ENCODE measurements at places on chromosomes 7 and 10.

DNA sequence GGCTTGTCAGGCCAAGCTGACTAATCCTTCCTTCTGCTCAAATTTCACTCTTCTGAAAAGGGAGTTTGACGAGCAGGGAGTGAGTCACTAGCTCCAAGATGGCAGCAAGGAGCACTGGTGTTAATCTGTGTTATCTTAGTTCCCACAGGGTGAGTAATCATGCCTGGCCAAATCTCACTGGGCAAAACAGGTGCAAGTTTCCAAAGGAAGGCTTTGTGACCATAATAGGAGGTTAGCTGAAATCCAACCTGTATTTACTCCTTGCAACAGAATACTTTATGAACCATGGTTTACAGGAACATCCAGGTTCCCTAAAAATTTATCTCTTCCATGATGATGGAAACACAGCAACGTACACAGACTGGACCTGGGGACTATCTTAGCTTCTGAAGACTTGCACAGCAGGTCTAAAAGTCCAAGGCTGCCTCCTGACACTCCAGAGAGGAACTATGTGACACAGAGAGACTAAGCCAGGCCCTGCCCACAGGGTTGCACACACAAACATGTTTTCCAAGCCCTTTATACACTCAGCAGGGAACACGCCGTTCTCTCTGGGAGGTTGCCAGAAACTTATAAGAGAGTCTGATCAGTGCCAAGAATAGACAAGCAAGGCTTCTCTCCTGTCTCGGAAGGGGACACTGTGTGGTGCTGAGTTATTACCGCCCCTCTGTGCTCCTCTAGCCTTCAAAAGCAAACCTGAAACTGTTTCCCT is 46.3 kb downstream of the PDK4 start:
- peak; percentile 13 for DNase-seq

- DNase-seq, result peak; percentile 13
Observed at GRCh38 chr10:94155722-94156271, 162.1 kb downstream of the PLCE1 start.

GRCh38 chr10:3104251-3104918 is 37.0 kb downstream of the PFKP start:
- no peak for DNase-seq

DNA sequence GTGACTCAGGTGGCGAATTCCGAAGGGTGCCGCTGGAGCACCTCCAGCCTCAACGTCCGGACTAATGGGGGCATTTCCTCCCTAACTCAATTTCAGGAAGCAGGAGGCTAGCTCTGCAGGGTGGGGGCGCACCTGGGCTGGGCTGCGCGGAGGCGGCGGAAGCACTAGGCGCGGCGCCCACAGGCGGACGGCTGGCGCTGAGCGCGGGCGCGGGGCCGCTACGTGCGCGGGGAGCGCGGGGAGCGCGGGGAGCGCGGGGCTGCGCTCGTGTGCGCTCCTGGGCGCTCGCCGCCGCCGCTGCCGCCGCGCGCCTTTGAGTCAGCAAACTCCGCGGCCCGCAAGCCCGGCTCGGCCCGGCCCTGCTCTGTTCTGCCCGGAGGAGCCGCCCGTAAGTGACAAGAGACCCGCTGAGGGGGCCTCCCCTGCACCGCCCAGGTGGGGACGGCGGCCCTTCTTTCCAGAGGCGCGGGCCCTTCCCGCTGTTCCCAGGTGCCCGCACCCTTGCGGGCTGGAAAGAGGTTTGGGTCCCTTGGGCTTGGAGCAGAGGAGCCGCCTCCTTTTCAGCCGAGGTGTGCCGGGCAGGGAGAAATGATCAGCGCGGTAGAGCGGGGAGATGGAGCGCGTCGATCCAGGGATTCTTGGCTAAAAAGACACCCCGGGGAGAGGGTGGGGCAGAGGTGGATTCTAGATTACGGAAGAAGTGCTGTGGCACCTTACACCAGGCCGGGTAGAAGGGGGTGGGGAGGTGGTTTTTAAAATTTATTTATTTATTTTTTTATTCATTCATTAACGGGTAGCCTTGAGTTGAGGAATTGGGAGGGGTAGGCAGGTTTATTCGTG is at the start of gene SNX10:
TSS of gene SNX10 (plus strand) at position 164 of the 840 bp plus-strand sequence. CDS start 54,581 bp downstream, outside the sequence.
- no peak for DNase-seq

DNA sequence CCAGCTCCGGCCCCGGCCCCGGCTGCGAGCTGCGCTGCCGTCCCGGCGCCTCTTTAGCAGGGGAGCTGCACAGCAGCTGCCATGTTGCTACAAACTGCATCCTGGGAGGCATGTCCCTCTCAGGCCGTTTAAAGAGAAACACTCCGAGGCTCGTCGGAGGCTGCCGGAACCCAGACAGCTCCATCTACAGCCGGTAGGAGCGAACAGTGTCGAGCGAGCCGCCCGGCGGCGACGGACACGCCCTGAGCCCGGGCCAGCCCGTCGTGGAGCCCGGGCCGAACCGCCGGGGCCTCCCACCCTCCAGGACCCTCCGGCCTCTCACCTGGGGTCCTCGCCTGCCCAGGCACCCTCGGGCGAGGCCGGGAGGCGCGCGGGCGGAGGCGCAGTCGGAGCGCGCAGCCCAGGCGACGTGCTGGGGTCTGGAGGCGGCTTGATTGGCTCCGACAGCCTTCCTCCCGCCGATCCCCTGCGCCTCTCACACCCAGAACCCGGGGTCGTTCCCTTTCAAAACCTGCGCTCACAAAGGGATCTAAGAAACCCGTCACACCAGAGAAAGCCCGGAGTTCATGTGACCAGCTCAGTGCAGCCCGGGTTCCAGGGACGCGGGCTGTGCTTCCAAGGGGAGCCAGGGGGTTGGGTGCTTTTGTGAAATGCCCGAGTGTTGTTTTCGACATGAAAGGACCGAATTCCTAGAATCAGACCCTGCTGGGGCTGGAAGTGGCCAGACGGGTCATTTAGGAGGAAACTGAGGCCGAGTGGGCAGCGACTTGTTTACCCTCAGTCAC is at the start of gene ZNF777:
TSS of gene ZNF777 (minus strand) at position 570 of the 785 bp plus-strand sequence. CDS start 5,040 bp downstream, outside the sequence.
- DNase-seq, result peak; percentile 50

GRCh38 chr7:117069379-117069778 is 116.1 kb downstream of the ST7 start:
- no peak for DNase-seq

GRCh38 chr7:40889539-40889938 is 754.7 kb downstream of the SUGCT start:
- DNase-seq, result no peak

- DNase-seq, result no peak
Observed at GRCh38 chr7:127881564-127881963, 149.7 kb downstream of the LRRC4 start.

GRCh38 chr7:17939606-17940301 is 540 bp downstream of the SNX13 start:
- DNase-seq, result no peak

GRCh38 chr7:36227223-36227622 is 74.2 kb downstream of the EEPD1 start:
- DNase-seq, result peak; percentile 93

DNA sequence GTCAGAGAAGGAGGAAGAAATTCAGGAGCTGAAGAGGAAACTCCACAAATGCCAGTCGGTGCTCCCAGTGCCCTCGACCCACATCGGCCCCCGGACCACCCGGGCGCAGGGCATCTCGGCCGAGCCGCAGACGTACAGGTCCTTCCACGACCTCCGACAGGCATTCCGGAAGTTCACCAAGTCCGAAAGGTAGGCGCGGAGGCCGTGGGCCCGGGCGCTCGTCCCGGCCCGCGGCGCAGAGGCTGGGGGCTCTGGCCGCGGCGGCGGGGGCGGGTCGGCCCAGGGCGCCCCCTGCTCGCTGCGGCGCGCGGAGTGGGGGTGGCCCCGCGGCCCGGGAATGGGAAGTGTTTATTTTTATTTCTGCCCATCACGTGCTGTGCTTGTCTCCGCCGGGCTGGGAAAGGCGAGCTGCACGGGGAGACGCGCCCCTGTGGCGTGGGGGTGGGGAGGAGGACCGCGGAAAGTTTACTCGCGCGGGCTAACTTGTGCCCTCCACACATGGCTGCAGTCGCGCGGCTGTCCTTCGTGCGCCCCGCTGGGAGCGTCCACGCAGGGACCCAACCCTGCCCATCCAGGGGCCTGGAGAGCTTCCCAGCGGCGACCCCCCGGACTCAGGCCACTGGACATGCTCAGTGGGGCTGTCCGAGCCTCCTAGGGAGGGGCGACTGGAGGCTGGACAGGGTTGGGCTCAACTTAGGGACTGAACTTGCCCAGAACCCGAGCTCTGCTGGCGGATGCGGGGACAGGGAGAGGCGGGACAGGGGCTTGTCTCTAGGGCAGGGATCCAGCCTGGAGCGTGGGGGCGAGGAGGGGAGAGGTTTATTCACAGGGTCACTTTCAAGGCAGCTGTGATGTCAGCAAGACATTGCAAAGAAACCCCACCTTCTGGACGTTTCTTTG is 82.6 kb upstream of the PRKG1 start:
- DNase-seq, result no peak

DNA sequence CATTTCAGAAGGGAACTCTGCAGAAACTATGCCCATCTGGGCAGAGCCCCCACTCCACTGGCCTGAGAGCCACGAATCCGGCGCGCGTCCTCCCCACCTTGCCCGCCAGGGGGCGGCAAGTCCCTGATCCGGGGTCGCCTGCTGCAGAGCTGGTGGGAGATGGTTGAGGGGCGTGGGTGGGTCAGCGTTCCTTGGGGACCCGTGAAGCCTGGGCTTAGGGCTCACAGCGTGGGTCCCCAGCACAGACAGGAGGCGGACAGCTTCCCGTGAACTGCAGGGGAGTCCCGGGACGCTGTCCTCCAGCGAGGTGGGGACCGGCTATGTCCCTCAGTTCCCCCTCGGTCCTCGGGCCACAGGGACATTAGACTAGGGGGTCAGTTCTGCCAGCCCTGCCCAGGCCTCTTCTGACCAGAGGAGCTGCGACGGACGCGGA is 585 bp upstream of the POP7 start:
- no peak for DNase-seq

DNA sequence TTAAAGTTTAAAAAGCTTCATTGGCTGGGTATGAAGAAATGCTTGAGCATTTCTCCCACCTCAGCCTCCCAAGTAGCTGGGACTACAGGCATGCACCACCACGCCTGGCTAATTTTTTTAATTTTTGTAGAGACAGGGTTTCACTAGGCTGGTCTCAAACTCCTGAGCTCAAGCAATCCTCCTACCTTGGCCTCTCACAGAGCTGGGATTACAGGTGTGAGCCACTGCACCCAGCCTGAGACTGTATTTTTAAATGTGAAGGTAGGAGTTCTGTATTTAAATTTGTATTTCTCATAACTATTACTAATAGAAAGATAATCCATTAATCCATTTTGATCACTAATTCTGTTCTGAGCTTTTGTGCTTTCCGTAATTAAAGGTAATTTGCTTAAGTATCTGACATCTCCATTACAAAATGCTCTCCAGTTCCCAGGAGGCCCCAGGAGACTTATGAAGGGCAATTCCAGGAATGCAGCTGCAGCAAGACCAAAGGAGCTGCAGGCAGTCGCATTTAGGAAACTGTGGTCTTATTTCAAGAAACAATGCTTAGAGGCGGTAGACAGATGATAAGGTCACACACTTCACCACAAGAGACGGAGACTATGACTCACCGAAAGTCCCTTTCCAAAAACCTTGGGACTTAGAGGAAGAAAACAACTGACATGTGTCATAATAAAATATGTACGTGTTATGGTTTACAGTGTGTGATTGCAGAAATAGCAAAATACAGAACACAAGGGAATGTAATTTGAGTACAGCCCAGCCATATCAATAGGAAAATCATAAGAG is 23.3 kb downstream of the YAE1 start:
- no peak for DNase-seq

DNA sequence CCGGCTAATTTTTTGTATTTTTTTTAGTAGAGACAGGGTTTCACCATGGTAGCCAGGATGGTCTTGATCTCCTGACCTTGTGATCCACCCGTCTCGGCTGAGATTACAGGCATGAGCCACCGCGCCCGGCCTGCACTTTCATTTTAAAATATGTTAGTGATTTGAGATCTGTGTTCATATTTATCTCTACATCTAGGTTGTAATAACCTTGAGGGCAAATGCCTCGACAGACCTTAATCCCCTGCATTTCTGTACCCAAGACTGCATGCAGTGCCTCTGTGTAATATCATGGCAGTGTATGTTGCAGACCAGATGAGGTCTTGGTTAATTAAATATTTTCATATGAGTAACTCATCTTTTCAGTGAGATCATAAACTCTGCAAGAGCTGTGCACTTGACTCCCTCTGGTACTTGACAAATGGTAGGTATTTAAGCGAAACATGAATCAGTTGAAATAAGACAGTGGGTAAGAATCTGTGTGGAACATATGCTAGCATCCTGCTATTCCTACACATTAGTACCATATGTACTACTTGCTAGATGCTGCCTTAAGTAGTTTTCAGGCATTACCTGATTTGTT is 673.9 kb upstream of the ANKRD30A start:
- no peak for DNase-seq

- no peak for DNase-seq
Observed at GRCh38 chr7:45391618-45392451, 182.3 kb upstream of the ADCY1 start.

DNA sequence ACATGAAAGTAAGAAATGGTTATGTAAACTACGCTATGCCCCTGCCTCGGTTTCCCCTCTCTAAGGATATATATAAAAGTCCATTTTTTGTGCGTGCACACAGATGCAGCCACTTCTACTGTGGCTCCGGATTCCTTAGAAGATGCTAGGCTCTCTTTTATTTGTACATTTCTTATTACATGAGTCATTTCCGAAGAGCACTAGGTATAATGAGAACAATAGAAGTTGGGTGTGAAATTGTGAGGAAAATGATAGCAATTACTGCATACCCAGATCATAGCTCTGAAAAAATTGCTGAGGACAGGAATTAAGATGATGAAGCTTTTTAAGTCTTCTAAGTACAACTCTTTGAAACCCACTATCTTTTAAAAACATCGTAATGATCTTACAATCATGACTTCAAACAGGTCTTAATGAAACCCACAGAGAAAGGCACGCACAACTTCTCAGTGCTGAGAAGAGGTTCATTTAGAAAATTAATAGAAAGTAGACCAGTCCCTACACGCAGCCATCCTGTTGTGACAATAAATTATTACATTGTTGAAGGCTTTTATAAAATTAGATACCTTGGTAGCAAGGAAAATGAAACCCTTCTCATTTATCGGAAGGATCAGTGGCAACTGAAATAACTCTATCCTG is 96.2 kb upstream of the FGFR2 start:
- no peak for DNase-seq

DNA sequence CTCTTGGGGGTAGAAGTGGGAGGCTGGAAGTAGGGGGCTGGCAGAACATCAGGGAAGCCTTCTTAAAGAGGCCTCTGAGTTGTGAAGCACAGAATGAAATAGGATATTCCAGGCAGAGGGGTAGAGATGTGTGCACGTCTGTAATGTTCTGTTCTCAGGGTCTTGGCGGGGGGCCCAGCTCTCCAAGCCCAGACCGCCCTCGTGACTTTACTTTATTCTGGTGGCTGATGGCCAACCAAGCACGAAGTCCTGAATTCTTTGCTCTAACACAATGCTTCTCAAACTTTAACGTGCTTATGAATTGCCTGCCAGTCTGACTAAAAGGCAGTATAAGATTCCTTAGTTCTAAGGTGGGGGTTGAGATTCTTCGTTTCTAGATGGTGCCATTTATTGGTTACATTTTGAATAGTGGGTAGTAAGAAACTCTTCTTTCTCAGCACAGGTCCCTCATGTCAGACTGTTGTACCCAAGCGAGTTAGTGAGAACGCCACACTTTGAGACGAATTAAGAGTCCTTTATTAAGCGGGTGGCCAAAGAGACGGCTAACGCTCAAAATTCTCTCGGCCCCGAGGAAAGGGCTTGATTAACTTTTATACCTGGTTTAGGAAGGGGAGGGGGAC is 8.2 kb downstream of the PRXL2A start:
- DNase-seq, result no peak

- DNase-seq, result no peak
Observed at GRCh38 chr10:113553149-113553548, 296 bp downstream of the HABP2 start.

Measured in GM04503 (cell line).